ENCODE measurements at places on chromosomes 6 and 20. TPM values are rescaled to one million over a fixed set of nuclear protein-coding genes. Genes with fewer than 3 reads are reported as not detected.

Gene BTN1A1
- total RNA-seq = not detected

Gene CAP2
- total RNA-seq = 5.6 TPM

Gene CYP39A1
- total RNA-seq = 1.3 TPM

GRCh38 chr20:63116412-63117106 lies 99.4 kb downstream of the YTHDF1 start:
- DNase-seq = no peak

DNA sequence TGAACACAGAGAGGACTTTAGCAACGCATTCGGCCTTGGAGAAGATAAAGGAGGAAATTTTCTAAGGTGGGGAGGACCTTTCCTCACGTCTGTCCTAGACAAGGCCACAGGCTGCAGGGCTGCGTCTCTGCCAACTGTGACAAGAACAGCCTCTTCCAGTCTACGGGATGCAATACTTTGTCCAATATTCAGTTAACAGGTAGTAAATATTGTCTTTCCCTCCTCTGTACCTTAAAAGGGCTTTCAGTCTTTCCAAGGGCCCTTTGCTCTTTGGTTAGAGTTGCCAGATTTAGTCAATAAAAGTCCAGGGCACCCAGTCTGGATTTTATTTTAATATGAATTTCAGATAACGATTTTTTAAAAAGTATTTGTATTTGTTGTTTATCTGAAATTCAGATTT lies 78.2 kb downstream of the ELOVL4 start:
- DNase-seq = no peak

GRCh38 chr20:23456873-23457272 lies 4.2 kb upstream of the CST11 start:
- DNase-seq = no peak

DNA sequence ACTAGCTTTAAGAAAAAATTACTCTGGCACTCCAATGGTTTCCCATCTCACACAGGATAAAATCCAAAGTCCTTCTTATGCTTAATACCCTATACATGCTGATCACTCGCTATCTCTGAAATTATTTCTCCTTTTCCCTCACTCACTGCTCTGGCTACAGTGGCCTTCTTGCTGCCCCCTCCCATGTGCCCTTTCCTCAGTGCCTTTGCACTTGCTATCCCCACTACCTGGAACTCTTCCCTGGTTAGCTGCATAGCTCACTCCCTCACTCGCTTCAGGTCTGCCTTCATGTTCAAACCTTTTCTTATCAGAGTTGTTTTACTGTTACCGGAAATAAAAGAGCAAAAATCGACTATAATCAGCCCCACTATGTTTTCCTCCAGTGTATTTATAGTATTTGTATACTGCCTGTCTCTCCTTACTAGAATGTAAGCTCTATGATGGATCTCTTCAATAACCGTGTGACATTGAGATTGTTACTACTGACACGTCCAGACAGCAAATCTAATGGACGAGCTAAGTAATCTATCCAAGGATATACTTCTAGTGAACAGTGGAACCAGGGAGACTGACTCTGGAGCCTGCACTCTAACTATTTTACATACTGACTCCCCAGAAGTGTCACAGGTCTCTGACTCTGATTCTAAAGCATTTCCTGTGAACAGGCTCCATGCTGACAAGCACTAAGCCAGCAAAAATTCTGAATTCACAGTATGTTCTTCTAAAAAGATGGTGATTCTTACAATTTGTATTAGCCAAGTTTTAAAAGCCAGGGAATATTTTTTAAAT lies 25.1 kb downstream of the FKBP5 start:
- no peak for DNase-seq

Gene PSORS1C2
- total RNA-seq = not detected

DNA sequence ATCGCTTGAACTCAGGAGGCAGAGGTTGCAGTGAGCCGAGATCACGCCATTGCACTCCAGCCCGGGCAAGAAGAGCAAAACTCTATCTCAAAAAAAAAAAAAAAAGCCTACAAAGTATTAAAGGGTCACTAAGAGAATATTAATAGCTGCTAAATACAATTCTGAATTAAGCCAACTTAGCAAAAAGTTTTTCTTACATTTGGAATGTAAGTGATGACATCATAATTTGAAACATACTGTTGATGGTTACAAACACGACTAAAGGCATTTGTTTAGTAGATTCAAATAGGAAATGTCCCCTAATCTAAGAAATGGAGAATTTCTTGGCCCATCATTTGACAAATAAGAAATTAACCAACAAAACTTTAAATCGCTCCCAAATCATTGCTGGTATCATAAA lies 282.8 kb downstream of the RNGTT start:
- no peak for DNase-seq

All from foreskin keratinocyte (primary cell).